SK-N-SH treated with all-trans-retinoic acid at 6 μM for 48 hours (cell line): ENCODE measurements at places on chromosomes 12 and 14.
A peak's percentile ranks its signal among the peaks of the same experiment; 100 is the strongest.

DNA sequence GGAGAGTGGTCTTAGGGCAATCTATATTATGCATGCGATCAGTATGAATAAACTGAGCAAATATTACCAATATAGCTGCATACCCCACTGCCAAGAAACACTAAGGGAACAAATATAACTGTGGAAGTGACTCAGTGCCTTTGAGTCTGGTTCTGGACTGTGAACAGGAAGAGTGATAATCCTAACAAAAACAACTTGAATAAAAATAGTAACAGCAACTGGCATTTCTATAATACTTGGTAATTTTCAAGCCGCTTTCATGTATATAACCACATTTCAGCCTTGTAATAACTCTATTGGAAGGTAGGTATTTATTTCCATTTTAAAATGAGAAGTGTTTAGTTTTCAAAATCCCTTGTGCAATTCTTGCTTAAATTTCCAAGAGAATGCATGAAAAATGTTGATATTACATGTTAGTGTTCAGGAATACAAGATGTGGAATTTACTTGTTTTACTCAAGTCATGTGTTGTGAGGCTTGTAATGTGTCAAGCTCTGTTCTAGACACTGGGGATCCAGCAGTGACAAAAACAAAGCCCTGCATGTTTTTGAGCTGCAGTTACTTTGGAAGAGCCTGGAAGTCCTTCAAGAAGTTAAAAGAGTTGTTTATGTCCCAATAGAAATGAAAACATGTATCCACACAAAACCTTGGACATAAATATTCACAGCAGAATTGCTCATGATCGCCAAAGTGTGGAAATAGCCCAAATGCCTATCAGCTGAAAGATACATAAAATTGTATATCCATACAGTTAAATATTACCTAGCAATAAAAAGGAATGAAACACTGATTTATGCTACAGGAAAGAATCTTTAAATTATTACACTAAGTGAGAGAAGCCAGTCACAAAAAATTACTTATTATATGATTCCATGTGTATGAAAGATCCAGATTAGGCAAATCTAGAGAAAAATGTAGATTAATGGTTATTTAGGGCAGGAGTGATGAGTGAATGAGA, 338.1 kb upstream of the TMEM132C start:
- ATAC-seq = no peak

- ATAC-seq = no peak
Measured at GRCh38 chr14:103578401-103579075, 15.8 kb downstream of the COA8 start.

- ATAC-seq = no peak
Measured at GRCh38 chr14:77848031-77848430, 48.1 kb downstream of the ADCK1 start.

DNA sequence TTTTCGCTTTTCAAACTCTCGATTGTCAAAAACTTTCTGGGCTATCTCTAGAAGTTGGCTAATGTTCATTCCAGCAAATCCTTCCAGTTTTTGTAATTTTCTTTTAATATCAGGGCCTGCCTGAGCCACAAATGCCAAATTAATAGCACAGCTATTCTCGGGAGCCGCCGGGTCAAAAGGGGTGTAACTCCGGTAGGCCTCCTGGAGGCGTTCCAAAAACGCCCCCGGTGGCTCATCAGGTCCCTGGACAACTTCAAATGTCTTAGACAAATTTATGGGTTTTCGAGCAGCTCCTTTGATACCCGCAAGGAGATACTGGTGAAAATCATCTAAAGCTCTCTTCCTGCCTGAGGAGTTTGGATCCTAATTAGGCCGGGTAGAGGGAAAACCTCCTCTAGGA, 117.9 kb upstream of the PZP start:
- ATAC-seq = no peak

DNA sequence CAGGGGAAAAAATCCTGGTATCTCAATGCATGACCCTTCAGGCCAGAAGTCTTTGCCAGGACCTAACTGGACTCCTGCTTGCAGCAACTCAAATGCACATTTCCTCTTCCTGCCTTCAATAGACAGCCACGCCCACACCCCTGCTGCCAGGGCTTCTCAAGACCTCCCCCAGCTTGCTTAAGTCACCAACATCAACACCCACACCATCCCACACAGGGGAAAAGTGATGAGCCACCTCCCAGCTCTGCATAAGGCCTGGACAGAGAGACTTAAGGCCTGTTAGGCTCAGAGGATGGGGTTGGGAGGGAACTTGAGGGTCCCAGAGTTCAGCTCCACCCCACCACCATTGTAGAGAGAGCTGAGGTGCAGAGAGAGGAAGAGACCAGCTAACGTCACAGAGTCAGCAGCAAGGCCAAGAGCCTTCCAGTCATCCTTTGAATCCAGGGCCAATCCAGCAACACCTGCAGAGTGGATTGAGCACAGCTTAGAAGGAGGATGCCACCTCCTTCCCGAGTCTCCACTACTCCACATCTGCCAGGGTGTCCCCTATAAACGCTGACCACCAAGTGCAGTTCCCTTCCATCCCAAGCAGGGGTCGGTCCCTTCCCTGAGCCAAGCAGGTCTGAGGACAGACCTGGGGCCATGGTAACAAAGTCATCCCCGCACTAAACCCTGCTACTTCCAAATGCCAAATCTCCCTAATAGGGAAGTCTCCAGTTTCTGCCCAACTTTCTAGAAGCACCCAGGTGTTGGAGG, 50.0 kb downstream of the KDM2B start:
- ATAC-seq = peak; percentile 56

GRCh38 chr12:123089631-123090353, 61.1 kb downstream of the PITPNM2 start:
- peak; percentile 84 for ATAC-seq

GRCh38 chr12:51591016-51591901, at the start of gene SCN8A:
Gene SCN8A (plus strand): TSS chr12:51591233. CDS start chr12:51662818, 71,585 bp downstream.
- ATAC-seq = peak; percentile 78

DNA sequence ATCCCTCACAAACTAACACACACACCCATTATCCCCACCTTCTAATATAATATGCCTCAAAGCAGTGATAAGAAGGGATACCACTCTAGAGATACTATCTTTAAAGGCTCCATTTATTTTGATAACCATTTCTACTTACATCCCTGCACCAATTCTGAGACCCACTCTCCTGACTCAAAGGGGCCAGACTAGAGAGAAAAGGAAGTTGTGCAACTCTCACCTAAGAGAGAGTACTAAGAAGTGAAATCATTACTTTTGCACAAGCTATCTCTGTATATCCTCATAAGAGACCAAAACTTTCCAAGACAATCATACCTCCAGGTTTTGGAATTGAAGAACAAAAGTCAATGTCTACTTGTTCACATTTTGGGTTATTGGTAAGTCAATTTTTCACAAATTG, 45.4 kb upstream of the USP15 start:
- ATAC-seq = no peak

GRCh38 chr12:96810477-96810876, 96.6 kb upstream of the NEDD1 start:
- no peak for ATAC-seq

DNA sequence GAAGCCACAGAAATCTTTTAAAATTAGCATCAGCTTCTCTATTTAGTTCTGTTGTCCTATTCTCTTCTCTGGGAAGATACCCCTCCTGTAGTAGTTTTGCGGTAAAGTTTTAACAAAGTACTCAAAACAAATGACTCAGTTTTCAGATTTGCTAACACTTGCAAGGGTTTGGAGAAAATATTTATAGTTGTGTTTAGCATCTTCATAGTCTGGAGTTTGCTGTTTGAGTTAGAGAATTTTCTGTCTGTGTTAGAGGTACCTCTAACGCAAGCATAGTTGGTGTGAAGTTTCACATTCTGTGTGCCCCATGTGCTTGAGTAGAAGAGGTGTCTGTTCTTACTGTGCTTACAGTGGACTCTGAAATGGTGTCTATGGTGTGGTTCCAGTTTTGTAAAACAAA, 36.0 kb downstream of the ANKRD9 start:
- ATAC-seq = no peak

- ATAC-seq = no peak
Measured at GRCh38 chr12:114241973-114242434, 163.9 kb downstream of the TBX5 start.

GRCh38 chr14:103740991-103741689, 25.5 kb downstream of the ZFYVE21 start:
- ATAC-seq = no peak; the same call in 2 of the 3 replicates

DNA sequence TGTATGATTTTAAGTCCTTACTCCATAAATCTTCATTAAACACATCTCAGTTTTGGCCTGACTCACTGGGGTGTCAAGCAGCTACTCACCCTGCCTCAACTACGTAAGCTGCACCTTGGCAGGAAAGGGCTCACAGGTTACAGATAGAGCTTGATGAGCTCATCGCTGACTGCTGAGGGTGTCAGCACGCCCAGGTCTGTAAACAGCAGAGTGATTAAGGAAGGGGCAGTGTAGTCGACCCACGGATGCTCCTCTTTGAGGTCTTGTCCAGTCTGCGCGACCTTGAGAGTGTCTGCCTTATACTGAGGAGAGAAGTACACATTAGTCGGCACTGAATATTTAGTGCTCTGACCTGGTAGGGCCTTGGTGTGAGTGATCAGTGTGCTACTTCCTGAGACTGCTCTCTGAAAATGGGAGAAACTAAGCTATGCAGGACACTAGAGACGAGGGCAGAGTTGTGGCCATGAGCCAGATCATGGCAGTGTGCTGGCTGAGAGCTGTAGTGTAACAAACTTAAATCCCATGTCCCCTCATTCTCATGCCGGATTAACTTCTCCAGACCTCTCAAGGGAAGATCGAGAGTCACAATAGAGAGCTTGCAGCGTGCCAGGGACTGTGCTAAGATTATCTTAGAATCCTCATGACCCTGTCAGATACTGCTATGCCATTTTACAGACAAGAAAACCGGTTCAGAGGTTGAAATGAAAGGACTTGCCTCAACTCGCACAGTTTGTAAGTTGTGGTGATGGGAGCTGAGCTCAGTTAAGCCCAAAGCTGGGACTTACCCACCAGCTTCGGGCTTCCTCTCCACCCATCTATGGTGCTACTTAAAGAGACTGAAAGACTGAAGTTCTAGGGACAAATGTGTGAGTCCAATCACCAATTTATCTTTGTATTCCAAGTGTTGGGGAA, 11.6 kb downstream of the EIF2B1 start:
- ATAC-seq = peak; percentile 8; the same call in 1 of the 3 replicates

- ATAC-seq = peak; percentile 71
Measured at GRCh38 chr14:30283822-30284446, 275.0 kb upstream of the G2E3 start.

DNA sequence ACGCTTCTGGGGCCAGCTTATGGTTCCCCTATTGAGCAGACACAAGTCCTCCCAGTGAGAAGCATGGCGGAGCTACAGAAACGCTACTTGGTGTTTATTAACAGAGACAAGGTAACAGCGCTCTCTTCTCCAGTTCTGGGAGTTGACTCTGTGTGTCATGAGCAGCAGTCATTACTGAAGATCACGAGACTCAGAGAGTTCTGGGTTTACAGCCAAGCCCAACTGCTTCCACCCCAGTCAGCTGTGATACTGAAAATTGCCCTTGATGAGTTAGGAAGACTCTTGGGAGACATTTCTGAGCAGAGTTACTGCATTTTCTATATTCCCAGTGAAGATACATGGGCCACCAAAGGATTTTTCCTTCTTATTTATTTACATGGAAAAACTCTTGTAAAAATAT, 48.6 kb downstream of the CFAP251 start:
- no peak for ATAC-seq

GRCh38 chr14:77906446-77906845, 106.5 kb downstream of the ADCK1 start:
- ATAC-seq = no peak

DNA sequence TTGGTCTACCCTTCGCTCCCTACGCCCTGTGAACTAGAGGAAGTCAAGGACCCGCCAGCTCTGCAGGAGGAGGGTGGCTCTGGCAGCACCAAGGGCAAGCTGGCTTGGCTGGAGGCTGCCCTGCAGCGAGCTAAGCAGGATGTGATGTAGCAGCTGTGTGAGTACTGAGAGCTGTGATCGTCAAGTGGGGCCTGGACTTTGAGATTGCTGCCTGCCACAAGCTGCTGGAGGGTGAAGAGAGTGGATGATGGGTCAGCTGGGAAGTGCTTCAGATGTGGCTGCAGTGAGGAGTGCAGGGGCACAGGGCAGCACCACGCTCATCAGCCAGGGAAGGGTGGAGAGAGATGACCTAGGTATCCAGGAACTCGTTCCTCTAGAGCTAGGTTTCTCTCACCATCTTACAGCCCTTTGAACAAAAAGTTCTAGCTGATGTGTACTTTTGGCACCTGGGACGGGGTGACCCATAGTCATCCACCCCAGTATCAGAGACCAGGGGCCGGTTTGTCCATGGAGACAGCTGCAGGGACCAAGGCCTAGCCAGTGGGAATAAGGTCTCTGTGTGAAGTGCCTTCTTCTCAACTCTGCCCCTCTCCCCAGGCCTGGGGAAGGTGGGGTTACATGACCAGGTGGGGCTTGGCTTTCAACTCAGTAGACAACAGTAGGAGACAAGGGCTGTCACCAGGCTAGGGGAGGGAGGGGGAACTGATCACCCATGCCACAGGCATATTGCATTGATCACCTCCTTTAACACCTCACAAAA, 3.2 kb downstream of the KRT86 start:
- ATAC-seq = no peak

DNA sequence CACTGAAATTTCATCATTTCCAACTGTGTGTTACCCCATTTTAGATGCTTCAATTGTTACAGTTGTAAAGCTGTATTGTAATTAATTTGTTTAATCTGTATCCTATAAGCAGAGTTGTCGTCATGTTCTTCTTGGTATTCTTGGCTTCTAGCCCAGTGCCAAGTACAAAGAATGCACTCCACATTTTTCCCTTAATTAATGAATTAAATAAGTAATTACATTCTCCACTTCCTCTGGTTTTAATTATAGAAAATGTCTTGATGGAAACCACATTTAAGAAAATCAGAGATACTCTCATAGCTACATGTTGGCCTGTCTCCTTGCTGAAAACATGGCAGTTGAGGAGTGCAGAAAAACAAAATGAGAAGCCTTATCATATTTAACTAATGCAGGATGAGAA, 746 bp downstream of the DNAI7 start:
- peak; percentile 47 for ATAC-seq

- ATAC-seq = peak; percentile 79
Measured at GRCh38 chr12:11765817-11766794, 116.6 kb downstream of the ETV6 start.

DNA sequence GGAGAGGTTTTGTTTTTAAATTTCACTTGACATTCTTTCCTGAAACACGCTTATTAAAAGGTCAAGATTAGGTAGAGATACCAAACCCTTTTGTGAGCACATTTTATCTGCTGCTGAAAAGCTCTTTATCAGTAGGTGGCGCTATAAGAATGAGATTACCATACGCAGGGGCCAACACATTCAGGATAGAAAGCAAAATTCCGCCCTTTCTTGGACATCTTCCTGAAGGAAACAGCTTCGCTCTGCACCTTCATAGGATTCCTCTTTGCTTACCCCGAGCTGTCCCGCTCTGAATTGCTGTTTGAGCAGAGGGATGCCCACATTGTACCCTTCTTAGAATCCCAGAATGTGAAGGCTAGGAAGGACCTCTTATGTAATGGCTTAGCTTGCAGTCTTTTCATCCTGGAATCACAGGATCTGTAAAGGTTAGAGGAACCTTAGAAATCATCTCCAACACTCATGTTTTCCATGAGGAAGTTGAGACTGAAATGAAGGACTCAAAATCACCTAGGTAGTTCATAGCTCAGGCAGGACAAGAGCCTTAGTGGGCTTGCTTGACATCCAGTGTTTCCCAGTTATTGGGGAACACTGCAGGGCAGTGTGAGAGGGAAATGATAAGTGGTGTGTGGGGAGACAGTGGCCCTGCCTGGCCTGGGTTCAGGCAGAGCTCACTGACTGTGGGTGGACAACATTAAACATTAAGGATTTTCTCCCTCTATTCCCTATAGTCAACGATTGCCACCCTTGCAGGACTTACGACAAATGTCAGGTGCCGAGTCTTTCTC, 38.7 kb upstream of the CRY1 start:
- peak; percentile 91 for ATAC-seq

GRCh38 chr12:33223956-33224355, 215.7 kb downstream of the SYT10 start:
- ATAC-seq = no peak
